ENCODE measurements at places on chromosomes 7 and 10. TPM values are rescaled to one million over a fixed set of nuclear protein-coding genes. Genes with fewer than 3 reads are reported as not detected.

DNA sequence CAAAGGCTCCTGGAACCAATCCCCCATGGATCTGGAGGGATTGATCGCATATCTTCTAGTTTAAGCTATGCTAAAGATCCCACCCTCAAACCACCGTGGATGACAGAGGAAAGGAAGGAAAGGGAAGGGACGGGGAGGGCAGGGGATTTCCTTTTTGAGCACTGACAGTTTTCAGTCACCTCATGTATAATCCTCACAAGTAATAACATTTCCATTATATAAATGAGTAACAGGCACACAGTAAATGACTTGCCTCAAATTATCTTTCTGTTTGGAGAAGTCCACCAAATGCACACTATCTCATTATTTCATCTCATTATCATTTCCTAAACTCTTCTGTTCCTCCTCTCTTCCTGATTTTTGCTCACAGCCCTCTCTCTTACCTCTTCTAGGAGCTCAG, 127.1 kb upstream of the AOAH start:
- no peak for DNase-seq

DNA sequence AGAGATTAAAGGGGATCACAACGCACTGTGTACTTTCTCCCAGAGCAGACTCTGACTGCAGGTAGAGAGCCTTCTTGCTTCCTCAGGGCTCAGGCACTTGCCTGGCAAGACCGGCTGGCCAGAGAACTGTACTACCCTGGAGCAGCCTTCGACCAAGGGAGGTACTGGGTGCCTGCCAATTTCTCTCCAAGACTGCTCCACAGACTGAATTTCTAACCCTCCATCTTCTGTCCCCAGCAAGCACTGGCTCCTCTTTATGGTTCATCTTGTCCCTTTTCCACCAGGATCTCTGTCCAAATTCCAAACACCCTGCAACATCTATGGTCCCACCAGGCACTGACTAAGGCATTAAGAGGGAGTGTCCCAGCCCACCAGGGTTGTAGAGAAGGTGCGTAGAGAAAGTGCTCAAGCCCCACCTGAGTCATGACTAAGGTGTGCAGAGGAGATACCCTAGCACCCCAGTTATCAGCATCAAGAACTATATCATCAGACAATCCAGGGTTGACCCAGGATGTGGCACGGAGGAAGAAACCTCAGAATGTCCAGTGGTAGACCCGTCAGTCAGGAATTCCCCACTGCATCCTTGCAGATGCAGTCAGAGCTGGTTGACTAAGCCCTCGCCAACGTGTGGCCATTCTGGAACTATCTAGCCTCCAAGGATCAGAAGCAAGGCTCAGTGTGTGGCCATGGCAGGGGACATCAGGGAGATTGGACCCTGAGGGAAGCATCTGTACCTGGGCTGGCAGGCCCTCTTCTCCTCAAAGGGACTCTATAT, 60.9 kb upstream of the CAMK2B start:
- DNase-seq, result no peak

- no peak for DNase-seq
These were observed 1.4 kb downstream of the PHYHIPL start for GRCh38 chr10:59177836-59178235.

GRCh38 chr10:103814626-103815370, 40.6 kb downstream of the SH3PXD2A start:
- no peak for DNase-seq

- no peak for DNase-seq
These were observed 534.0 kb downstream of the DNAJB6 start for GRCh38 chr7:157870644-157871290.

GRCh38 chr10:104435822-104436221, 82.2 kb downstream of the CFAP58 start:
- no peak for DNase-seq

- DNase-seq, result no peak
These were observed 2.0 kb downstream of the ANLN start for GRCh38 chr7:36391436-36392198.

C10orf53 gene
- polyA plus RNA-seq, result not detected

LIPJ gene
- 0.53 TPM for polyA plus RNA-seq
